ENCODE measurements at places on chromosomes 3 and 15.

DNA sequence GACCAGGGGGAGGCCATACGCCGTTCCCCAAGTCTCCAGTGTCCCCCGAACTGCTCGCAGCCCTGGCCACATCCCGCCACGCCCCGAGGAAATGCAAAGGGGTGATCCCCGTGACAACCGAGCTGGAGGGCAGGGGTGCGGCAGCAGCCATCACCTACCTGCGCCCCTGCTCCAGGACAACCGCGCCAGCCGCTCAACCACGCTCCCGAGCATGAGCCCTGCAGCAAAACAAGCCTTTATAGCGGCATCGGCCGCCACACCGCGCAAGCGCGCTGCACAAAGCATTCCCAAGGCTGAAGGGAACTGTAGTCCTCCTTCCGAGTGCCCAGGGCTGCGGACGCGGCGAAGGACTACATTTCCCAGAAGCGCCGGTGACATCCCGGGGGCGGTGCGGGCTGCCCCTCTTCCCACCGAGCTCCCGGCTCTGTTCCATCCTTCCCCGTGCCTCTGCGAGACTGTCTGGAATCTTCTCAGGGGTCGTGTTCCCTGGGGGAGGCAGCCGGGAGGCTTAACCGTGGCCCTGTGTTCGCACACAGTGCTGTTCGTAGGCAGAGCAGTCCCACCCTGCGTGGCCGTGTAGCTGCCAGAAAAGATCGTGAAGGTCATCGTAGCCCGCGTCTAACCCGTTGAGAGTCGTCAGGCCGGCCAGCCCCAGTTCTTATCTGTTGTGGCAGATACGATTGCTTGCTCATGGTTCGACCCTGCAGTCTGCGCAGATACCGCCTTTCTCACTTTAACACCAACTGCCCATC, at the start of gene ABCC5:
ABCC5 (minus strand) TSS at position 213 of the 752 bp plus-strand sequence. CDS start 3,492 bp downstream, outside the sequence.
- DNase-seq = peak; percentile 80

GRCh38 chr3:117063930-117064329, 354.4 kb downstream of the TUSC7 start:
- no peak for DNase-seq

GRCh38 chr3:8856721-8857120, 87.3 kb upstream of the OXTR start:
- no peak for DNase-seq

GRCh38 chr15:49848282-49848724, 227.5 kb downstream of the DTWD1 start:
- peak; percentile 70 for DNase-seq

DNA sequence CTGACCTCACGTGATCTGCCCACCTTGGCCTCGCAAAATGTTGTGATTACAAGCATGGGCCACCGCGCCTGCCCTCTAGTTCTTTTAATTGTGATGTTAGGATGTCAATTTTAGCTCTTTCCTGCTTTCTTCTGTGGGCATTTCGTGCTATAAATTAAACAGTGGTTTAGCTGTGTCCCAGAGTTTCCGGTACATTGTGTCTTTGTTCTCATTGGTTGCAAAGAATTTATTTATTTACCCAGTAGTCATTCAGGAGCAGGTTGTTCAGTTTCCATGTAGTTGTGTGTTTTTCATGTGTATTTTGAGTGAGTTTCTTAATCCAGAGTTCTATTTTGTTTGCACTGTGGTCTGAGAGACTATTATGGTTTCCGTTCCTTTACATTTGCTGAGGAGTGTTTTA, 30.1 kb downstream of the MYRIP start:
- DNase-seq = no peak

- DNase-seq = no peak
Observed at GRCh38 chr3:10240799-10241198, 7.5 kb upstream of the TATDN2 start.

DNA sequence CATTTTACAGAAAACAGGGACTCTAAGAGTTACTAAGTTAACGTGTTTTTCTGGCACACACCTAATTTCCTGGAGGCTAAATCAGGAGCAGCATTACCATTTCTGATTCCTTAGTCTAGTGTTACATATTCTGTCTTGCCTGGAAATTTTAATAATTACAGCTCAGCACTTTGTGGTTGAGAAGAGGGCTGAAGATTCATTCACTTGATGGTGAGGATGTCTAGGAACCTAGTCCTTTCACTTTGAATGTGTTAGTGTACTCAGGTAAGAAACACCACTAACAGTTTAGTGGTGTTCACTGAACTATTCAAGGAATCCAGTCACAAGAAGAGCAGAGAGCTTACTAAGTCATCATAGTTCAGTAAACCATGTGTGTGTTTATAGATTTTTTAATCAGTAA, 102.8 kb downstream of the STT3B start:
- no peak for DNase-seq

- peak; percentile 40 for DNase-seq
Observed at GRCh38 chr15:72231833-72232478, 966 bp upstream of the PKM start.

- DNase-seq = peak; percentile 11
Observed at GRCh38 chr3:42080453-42080872, 10.7 kb upstream of the TRAK1 start.

GRCh38 chr3:105806359-105806758, 62.5 kb downstream of the CBLB start:
- peak; percentile 21 for DNase-seq

DNA sequence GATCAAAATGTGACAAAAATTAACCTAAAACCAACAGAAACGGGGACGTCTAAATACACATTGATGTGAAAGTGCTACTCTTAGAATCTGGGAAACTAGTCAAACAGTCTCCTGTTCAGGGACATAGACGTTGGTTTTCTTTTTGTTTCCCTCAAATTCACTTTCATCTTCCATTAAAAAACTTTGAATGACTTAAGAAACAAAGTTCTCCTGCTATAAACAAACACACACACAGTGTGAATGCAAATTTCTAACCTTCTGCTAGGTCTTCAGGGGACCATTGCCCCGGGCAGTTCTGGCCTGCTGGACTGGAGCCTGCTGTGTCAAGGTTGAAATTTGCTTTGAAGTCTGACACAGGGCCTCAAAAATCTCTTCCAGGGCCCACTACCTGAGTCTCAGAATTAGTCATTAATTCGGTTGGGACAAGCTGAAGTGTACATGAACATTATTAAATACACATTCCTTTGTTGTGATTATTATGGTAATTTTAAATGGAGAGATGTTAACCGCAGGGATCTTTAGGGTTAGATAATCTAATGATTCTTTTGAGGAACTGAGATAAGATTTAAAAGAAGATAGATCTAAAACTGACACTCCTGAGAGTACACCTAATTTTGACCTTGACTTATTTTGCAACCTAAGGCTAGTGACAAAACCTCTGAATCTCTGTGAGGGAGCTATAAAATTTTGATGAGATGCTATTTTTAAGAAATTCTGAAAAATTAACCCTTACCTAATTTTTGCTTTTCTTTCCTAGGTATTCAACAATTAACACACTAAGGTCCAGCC, 1260.4 kb downstream of the ROBO1 start:
- no peak for DNase-seq

GRCh38 chr15:49115062-49115461, 40.3 kb downstream of the COPS2 start:
- no peak for DNase-seq

- DNase-seq = no peak
Observed at GRCh38 chr15:97301166-97301565, 659.3 kb upstream of the ARRDC4 start.

GRCh38 chr15:31338879-31339557, 12.4 kb downstream of the KLF13 start:
- no peak for DNase-seq

DNA sequence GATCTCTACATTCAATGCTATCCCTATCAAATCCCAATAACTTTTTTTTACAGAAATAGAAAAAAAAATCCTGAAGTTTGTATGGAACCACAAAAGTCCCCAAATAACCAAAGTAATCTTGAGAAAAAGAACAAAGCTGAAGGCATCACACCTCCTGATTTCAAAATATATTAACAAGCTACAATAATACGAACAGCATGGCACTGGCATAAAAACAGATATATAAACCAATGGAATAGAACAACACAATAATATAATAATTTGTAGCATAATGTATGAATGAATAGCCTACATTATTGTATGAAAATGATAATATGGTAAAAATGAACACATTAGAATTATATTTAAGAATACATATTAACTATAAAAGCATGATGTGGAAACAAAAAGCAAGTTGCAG, 76.7 kb upstream of the TMC3 start:
- DNase-seq = no peak

DNA sequence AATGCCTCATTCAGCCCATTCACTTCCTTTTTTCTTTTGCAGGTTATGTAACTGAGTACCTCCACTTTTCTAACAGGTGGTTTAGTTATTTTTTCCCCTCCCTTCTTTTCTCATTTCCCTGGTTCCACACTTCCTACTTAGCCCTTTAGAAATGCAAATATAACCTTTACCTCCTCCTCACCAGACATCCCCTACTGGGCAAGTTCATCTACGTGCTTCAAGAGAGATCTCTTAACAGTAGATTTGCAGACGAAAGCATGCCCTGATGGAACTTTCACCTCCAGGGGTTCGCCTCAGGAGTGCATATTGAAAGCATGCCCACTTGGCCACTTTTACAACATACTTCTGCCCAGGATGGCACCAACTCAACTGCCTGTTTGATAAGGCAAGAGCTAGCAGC, 314.1 kb upstream of the LRRC3B start:
- DNase-seq = no peak

- DNase-seq = no peak
Observed at GRCh38 chr3:197513953-197514785, 41.6 kb downstream of the BDH1 start.

DNA sequence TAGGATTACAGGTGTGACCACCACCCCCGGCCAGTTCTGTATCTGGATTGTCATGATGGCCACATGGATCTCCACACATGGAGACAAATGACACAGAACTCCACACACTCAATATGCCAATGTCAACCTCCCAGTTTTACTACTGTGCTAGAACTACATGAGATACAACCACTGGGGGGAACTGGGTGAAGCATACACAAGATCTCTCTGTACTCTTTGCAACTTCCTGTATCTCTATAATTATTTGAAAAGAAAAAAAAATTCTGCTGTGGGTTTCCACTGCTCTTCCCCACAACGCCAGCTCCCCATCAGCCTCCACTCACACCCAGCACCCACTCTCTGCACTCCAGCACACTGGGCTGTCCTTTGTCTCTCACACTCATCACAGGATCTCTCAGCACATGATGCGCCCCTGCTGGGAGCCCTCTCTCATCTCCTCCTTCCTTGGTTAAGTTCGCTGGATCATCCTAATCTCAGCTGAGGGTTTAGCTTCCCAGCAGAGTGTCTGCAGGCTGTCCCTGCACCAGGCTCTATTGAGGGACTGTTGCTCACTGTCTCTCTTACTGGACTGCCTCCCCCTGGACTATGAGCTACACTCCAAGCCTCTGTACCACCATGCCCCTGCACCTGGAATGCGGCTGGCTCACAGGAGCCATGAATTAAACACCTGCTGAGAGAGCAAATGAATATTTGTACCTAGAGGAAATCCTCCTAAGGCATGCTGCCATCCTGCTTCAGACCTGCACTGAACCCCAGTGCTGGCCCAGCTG, 10.7 kb upstream of the RAB43 start:
- DNase-seq = no peak

DNA sequence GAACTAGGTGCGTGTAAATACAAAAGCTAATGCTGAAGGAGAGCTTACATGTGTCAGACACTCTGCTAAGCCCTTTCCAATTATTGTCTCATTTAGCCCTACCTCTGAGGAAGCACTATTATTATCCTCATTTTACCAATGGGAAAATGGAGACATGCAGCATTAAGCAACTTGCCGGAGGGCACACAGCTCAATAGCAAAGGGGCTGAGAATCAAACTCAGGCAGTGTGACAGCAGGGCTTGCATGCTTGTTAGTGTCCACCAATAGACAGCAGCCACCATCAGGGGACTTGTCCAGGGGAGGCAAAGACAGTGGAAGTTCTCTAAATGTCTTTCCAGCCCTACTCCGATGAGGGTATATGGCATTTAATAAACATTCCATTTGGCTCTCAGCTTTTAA, 548.6 kb downstream of the MAGI1 start:
- DNase-seq = no peak

DNA sequence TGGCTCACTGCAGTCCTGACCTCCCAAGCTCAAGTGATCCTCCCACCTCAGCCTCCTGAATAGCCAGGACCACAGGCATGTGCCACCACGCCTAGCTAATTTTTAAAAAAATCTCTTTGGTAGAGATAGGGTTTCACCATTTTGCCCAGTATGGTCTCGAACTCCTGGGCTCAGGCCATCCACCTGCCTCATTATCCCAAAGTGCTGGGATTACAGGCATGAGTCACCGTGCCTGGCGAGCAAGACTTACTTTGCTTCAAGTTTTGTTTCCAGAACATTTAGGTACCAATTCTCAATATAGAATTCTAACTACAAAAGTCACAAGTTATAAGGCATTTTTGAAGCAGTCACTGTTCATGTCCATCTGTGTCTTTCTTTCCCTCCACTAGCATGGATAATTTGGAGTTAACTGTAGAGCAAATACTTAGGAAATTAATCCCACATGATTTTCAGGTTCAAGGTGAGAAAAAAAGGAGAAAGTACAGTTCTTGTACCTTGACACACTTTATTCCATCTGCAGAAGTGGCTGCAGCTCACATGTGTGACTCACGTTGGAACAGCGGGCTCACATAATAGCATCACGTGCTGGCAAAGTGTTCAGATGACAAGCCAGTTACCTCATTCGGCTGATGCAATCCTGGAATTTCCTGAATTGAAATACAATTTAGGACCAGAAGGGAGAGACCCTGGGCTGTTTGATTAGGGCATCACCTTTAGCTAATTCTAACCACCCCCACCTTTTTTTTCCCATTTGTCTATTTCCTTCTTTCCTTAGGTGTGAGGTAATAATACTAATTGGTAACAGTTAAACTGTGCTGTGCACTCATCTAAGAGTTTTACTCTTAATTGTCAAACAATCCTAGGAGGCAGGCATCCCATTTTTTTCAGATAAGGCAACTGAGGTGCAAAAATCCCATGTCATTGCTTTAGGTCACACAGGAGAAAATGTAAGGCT, 46.9 kb upstream of the NEDD4 start:
- peak; percentile 90 for DNase-seq

DNA sequence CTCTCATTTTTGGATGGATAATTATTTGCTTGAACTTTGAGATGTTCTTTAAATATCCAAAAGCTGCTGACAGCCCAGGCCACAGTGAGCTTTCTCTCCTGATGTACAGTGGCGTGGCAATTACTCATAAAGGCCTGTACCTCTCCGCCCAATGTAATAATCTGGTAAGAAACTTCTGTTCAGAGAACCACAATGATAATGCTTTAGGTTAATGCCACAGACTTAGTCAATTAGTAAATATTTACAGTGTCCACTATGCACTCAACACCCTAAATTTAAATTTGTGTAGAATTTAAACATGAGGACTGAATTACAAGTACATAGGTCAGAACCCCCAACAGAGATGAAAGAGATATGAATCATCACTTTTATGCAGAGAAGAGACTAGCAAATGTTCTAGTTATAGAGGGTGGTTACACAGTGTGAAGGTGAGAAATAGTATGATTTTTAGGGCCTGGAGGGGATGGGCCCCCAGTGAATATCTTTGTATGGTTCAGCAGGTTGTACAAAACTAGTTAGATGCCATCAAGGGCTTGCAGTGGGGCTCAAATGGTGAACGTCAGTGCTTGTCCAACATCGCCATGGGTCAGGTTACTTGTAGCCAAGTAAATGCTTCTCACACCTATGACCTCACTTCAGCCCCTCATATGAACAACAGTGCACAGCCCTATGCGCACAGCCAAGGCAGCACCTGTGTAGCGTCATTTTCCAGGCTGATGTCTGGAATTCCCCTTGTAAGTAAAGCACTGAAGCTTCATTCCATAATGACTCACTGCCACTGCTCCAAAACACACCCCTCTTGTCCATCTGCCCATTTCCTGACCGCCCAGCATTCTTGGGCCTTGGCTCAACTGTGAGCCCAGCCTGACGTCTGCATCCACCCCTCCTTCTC, 13.3 kb downstream of the ABHD2 start:
- DNase-seq = peak; percentile 93

GRCh38 chr15:95857124-95857757, 473.3 kb upstream of the NR2F2 start:
- DNase-seq = no peak
